Left ventricle myocardium inferior (tissue), 1 donor: ENCODE measurements at places on chromosomes 13 and 19. TPM values are rescaled to one million over a fixed set of nuclear protein-coding genes. Genes with fewer than 3 reads are reported as not detected.

DNA sequence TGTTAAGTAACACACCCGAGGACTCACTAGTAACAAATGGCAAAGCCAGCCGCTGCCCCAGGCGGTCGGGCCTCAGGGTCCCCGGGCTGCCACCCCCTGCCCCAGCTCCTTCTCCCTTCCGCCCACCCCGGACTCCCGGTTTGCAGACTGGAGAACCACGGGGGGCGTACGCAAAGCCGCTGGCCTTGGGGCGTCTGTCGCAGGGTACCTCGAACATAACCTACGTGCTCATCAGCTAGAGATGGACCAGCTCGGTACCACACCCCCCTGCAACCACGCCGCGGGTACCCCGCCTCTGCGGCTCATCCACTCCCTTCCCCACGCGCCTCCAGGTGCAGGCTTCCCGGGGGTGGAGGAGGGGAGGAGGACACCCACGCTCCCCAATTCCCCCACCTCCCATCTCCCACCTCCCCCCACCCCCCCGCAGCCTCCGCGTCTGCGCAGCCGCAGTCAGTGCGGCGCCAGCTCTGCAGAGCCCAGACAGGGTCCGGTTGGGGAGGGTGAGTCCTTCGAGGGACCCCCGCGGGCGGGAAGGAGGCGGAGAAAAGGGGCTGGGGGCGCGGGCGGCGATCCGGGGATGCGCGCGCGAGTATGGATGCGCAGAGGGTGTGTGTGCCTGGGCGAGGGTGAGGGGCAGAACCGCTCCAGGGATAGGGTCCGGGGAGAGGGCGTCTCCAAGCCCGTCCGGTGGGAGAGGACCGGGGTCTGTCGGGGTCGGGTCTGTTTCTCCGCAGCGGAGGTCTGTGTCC is at the start of gene SMIM17:
TSS of gene SMIM17 (plus strand) at position 449 of the 749 bp plus-strand sequence. CDS start 2,509 bp downstream, outside the sequence.
- DNase-seq, result no peak

Gene KASH5
- not detected for total RNA-seq

Gene APOC4
- total RNA-seq, result not detected

Gene ZIC2
- total RNA-seq, result not detected

Gene POU2F2
- 1.2 TPM for total RNA-seq

DNA sequence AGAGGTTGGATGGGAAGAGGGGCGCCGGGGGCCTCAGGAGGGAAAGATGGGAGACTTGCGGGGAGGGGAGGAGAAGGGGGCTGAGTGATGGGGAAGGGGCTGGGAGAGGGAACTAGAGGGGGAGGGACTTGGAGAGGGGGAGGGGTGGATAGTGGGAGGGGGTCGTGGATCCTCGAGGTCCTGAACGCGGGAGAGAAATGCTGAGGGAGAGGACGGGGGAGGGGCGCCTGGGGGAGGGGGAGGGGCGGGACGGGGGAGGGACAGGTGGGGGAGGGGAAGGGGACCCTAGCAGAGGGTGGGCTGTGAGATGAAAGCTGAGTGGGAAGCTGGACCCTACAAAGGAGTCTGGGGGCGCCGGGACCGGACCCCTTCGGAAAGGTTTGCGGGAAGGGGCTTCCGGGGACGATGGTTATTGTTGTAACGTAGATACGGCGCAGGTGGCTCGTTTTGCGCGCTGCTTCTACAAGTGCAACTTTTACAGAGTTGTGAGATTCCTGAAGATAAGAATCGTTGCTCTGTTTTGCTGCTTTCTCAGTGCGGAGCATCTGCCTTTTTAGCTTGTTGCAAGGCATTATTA is 418 bp downstream of the ZNF444 start:
- no peak for DNase-seq
